Astrocyte (in vitro differentiated cells and primary cell): ENCODE measurements at places on chromosomes 1 and 21. TPM values are rescaled to one million over a fixed set of nuclear protein-coding genes. Genes with fewer than 3 reads are reported as not detected.
A peak's percentile ranks its signal among the peaks of the same experiment; 100 is the strongest.

- DNase-seq, result no peak
These were observed 9.7 kb upstream of the STIL start for GRCh38 chr1:47323599-47324031.

DNA sequence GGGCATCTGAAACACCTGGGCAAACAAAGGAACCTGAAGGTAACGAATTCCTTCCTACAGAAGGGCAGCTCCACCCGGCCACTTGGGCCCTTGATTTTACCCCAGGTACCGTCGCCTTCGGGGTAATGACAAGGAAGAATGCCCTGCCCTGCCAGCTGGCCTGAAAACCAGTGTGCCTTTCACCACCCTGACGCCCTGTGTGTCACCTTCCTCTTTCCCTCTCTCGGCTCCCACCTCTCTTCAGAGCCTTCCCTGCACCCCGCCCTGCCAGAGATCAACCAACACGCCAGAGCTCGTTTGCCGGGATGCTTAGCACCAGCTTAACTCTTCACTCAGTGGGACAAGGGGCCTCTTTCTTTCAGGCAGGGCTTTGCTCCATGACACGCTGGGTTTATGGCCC lies 86.0 kb downstream of the SIM2 start:
- DNase-seq, result no peak

- DNase-seq, result peak; percentile 89
These were observed 84.5 kb downstream of the PLXNA2 start for GRCh38 chr1:208159555-208160258.

DNA sequence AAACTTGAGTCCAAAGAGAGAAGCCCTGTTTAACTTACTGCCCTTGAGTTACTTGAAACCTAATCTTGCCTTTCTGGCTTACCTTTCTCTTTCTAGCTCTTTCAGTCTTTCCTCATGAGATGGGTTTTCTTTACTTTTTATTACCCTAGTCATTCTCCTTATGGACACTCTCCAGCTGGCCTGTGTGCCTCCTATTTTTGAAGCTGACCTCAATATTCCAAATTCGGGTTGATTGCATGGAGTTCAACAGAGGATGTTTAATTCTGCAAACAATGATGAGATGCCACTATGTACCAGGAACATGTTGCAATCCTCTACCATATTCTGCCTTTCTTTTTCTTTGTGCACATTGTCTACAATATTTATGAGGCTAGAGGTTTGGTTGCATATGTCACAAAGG lies 20.7 kb downstream of the DNAJC6 start:
- no peak for DNase-seq

DNA sequence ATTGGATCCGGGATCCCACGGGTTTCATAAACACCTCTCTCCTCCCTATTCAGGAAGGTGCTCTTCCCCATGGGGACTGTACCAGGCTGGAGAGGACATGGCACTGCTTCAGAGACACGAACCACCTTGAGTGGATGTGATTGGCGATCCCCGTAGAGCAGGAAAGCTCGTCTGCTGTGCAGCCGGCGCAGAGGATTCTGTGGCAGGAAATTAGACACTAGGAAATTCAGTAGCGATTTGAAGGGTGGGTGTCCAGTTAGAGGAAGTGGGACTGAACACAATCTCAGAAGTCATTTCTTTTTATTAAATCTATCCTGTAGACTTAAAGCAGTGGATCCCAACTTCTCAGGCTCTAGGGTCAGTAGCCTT lies 767 bp downstream of the PDIK1L start:
- DNase-seq, result no peak

DNA sequence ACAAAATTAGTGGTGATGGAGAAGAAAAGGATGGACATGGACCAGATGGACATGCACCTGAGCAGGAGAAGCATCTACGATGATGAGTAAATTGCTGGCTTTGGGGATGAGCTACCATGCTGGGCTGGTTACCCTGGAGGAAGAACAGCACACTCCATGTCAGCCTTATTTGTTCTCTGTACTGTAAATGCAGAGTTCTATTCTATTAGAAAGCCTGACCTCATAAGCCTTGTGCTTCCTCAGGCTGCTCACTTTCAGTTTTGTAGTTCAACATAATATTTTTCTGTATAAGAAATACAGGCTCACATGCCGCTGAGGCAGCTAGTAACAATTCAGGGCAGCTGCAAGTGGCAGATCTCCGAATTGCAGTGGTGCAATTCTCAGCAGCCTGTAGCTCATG lies 249.6 kb downstream of the PLA2G4A start:
- no peak for DNase-seq

DNA sequence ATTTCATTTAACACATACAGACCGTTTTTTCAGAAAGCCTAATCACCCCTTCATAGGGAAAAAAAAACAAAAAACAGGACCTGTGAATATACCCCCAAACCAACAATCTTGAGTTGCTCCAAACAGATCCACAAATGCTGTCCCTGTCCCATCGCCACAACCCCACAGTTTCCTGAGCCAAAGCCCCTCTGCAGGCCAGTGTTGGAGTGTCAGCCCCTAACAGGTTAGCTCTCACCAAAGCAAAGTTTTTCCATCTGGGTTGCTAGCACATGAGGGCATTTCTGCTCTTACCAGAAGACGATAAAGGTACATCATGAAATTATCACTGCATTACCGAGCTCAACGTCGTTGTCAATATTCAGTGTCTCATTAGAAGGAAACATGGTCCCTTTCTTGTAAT lies 40.8 kb downstream of the MCOLN2 start:
- no peak for DNase-seq

DNA sequence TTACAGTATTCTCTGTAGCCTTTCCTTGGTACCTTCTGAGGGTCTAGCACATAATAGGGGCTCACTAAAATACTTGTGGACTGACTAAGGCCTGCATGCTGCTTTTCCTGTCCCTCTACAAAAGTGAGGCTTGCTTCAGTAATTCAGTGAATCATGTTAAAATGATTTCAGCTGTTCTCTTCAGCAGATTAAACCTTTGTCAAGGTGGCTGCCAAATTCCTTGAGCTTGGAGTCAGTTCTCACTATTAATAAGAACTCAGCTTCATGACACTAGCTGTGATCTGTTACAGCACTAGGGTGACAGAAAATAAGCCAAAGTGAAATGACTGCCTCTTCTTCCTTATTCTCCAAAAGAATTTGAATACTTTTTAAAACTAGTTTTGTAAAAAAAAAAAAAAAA lies 128.8 kb downstream of the KCNN3 start:
- DNase-seq, result peak; percentile 80

GRCh38 chr1:46991083-46991923 lies 32.2 kb upstream of the CYP4X1 start:
- no peak for DNase-seq

DNA sequence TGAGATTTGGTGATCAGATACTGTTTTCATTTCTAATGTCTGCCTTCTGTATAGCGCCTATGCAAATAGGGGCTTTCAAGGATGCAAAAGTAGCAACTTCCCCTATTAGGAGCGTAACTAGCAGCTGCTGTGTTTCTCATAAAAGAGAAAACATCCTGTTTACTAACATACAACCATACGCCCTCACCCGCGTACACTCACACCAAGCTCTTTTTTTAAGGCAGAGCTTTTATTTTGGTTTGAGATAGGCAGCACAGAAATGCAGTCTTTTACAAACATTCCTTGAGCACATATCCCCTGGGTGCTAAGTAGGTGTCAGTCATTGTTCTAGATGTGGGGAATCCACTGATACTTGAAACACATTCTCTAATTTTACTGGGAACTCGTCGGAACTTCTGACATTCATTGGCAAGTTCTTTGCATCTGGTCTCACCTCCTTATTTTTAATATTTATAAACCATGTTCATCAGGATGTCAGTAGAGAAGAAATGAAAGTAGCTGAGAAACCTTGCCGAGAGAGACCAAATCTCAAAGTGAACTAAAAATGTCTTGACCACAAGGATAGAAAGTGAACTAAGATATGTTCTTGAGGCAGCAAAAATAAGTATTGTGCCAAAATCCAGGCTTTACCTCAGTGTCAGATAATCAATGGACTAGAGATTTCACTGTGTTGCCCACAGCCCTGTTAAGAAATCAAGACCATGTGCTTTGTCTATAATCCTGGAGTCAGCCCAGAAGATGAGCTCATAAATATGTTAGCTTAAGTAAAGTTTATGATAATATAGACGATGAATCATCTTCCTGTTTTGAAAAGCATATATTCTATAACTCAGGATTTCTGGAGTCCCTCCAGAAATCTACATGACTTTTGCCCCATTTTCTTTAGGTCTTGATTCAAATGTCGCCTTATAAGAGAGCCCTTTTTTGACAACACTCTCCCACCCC lies 350.9 kb downstream of the ST6GALNAC3 start:
- peak; percentile 9 for DNase-seq

DNA sequence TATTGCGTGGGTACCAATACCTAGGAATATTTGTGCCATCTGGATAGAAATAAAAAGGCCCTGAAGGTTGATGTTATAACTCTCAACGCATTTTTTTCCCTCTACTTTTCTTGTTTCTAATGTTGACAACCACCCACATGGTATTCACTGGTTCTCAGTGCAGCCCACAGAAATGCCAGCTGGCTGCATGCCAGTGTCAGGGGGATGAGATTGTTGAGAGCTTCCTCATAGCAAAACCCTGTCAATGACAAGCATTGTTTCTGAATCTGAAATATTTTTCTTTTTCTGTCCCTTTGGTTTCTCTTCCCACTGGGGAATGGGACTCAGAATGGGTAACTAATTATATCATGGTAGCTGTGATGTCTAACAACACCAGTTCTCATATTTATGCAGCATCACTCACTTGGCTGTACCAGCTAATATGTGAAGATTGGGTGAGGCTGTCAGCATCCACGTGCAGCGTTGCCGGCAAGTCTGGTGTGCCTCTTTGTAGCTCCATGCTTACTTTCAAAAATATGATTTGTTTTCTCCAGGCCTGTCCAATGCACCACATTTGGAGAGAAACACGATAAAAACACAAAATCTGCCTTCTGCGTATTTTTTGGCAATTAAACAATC lies 284.6 kb downstream of the PTBP2 start:
- DNase-seq, result peak; percentile 92

DNA sequence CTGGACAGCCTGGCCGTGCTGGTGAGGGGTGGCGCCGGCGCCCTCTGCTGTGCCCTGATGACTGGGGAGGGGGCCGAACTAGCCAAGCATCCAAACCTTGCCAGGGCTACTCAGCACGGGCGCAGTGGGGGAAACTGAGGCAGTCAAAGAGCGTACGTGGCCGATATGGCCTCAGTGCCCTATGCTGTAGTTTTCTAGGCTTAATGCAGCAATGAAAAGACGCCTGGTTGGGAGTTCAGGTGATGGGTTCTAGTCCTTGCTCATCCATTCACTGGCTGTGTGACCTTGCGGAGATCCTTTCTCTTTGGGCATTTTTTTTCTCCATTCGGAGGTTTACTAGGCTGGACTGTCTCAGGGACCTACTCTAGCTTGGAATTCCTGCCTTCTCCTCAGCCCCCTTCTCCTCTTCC lies 822 bp downstream of the MTX1 start:
- no peak for DNase-seq

- DNase-seq, result no peak
These were observed 20.3 kb upstream of the TIAM1 start for GRCh38 chr21:31364253-31364945.

DNA sequence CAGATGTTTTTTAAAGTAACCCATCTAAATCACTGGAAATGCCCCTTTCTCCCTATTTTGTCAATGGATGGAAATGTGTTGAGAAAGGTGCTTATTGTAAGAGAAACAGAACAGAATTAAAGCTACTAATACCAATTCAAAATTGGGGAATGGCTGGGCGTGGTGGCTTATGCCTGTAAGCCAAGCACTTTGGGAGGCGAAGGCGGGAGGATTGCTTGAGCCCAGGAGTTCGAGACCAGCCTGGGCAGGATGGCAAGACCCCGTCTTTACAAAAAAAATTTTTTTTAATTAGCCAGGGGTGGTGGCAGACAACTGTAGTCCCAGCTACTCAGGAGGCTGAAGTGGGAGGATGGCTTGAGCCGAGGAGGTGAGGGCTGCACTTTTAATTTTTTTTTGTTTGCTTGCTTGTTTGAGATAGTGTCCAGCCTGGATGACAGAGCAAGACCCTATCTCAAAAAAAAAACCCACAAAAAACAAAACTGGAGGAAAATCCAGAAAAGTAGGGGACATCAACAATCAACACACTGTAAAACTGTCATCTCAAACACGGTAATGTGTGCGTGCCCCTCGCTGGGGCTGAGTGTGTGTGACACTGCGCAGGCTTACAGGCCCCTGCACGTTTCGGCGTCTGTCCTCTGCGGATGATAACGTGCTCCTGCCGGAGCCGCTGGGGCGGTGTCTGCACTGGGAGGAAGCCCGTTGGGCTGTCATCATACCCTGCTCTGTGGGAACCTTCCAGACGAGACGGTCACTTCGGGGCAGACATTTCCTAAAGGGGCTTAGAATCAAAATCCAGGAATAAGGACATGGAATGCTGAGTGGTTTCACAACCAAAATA lies 11.6 kb upstream of the POFUT2 start:
- no peak for DNase-seq

DNA sequence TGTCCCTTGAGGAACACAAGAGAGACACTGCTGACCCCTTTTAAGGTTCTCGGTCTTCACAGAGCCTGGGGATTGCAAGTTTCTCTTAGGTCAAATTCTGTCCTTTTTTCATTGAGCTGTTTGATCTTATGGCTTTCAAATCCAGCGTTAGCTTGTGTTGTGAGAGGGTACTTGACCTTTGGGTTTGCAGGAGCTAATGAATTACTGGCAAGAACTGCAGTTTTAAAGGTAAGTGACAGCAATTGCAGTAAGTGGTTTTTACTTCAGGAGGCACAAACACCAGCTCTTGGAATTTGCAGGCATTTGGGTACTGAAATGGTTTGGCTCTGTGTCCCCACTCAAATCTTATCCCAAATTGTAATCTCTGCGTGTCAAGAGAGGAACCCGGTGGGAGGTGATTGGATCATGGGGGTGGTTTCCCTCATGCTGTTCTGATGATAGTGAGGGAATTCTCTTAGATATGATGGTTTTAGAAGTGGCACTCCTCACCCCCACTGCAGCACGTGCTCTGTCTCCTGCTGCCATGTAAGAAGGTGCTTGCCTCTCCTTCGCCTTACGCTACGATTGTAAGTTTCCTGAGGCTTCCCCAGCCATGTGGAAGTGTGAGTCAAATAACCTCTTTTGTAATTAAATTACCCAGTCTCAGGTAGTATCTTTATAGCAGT lies 134.5 kb upstream of the LYPLAL1 start:
- DNase-seq, result no peak

- peak; percentile 83 for DNase-seq
These were observed 33.4 kb upstream of the USH2A start for GRCh38 chr1:216456682-216457081.

The CHAF1B gene
- total RNA-seq, result 2.8 and 3.0 TPM in 2 replicates

The NKAIN1 gene
- total RNA-seq, result 5.6 and 6.8 TPM in 2 replicates

The TGFB2 gene
- total RNA-seq, result 308 and 330 TPM in 2 replicates

The GORAB gene
- 11.2 and 16.4 TPM in 2 replicates for total RNA-seq

The SDF4 gene
- total RNA-seq, result 175 and 180 TPM in 2 replicates

The RGS8 gene
- 0.09 and 0.12 TPM in 2 replicates for total RNA-seq

The SLC1A7 gene
- not detected in 2 replicates for total RNA-seq

The DNASE2B gene
- total RNA-seq, result not detected in 2 replicates

The SPRR1B gene
- 0.39 and 0.50 TPM in 2 replicates for total RNA-seq

The C1orf94 gene
- 0.70 and 0.75 TPM in 2 replicates for total RNA-seq

The GBP3 gene
- 30.3 and 34.9 TPM in 2 replicates for total RNA-seq

The SLFNL1 gene
- 0.14 and 0.18 TPM in 2 replicates for total RNA-seq
